DND-41 (cell line): ENCODE measurements at places on chromosomes 2 and 18.

GRCh38 chr2:173343921-173344320 lies 10.8 kb upstream of the CDCA7 start:
- DNase-seq: no peak

GRCh38 chr2:144270951-144271350 lies 249.0 kb downstream of the ZEB2 start:
- no peak for DNase-seq

- no peak for DNase-seq
Observed at GRCh38 chr2:232466221-232466620, 10.3 kb downstream of the ALPI start.

DNA sequence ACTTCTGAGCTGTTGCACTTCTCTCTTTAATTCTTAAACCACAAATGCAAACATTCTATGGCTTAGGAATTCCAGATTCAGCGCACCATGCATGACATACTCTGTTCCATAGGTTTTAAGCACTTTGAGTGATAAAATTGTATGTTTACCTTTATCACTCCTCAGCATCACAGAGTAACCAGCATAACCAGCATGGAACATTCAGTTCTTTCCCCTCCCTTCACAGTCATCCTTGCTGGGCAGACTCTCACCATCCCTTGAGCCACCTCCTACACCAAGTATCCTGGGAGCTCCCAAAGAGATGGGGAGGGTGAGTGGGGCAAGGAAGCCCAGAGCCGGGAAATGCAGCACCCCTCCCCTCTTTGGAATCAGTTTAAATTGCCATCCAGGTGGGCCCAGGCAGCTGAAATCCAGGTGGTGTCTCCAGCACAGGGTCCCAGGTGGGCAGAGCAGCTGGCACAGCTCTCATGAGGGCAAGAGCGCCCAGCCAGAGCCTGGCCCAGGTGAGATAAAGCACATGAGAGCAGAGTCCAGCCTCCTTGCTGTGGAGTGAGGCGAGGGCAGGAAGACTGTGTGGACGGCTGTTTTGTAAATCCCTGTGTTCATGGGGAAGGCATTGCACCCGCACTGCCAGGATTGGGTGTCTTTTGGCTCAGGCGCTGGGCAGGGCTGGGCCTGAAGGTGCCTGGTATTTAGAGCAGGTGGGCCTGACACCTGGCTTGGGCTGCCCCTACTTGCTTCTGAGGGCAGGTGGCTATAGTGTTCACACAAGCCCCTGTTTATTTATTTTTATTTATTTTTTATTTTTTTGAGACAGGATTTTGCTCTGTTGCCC lies 36.8 kb downstream of the LAMA3 start:
- no peak for DNase-seq

- DNase-seq: no peak
Observed at GRCh38 chr2:14722904-14723570, 90.5 kb downstream of the LRATD1 start.
